ENCODE measurements at places on chromosomes 5 and 9.

- DNase-seq, result no peak
Observed at GRCh38 chr9:89442501-89442978, 55.4 kb downstream of the SEMA4D start.

- no peak for DNase-seq
Observed at GRCh38 chr9:128787659-128788058, 606 bp downstream of the TBC1D13 start.

- no peak for DNase-seq
Observed at GRCh38 chr5:6029811-6030271, 348.5 kb downstream of the MED10 start.

DNA sequence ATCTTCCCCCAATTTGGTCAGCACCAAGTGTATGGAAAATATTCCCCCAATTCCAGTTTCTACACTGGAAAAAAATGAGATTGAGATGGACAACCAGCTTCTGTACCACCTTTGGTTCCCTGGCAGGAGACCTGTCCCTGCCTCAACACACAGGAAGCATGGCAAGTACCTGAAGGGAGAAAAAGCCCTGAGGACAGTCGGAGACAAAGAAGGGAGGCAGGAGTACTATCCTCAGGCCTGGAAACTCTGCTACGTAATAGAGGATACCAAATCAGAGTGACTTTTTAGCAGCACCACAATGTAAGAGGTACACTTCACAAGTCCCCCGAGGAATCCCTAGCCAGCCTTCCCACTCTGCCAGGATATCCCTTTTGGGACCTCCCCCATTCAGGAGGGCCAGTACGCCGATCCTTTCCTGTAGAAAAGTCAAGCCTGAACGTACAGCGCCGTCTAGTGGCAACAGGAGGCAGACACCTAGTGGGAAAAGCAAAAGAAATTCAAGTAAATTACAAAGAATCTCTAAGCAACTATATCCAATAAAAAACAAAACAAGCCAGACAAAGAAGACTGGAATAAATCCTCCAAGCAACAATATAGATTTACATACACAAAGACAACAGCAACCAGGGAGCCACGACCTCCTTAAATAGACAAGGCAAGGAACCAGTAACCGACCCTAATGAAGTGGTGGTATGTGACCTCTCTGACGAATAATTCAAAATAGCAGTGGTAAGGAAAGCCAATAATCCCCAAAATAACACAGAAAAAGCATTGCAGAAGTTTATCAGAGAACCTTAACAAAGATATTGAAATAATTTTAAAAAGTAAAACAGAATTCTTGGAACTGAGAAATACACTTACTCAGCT is 63.3 kb upstream of the SLCO6A1 start:
- DNase-seq, result no peak

DNA sequence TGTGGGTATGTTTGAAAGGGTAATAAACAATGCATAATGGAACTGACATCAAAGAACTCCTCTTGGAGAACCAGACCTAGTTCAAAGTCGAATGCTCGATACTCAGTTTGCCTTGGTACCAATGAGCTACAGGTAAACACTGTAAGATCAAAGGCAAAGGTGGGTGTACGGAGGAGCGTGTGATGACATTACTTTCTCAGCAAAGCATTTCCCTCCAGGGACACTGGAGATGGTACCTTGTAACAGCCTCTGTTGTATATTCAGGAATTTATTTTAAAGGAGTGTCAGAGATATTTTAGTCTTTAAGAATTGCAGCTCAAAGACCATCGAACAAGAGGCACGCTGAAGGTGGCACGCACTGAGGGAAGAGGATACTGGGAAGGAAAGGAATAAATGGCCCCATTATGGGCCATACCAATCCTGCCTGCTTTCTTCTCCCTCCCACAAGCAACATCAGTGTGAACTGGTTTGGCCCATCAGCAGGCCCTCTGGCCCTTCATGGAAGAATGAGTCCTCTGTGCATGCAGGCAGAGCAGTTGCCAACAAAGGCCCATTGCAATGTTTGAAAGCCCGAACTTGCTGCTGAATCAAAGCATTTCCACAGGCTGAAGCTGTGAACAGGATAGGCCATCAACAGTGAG is 410.2 kb downstream of the ACTL7B start:
- DNase-seq, result no peak

DNA sequence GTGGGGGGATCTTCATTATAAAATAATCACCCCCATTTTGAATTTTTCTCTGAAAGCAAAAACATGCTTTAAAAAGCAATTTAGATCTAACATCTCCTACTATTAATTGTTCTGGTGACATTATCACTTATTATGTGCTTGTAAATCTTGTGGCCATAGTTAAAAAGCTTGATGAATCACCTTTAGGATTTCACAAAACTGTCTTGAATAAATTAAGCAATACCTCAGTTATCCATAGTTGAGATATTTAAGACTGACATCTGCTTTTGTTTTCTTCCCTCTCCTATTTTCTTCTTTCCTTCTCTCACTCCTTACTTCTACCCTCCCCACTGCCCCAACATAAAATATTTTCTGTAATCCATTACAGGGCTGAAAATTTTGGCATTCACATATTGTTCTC is 84.8 kb downstream of the SLC1A3 start:
- DNase-seq, result no peak

- DNase-seq, result no peak
Observed at GRCh38 chr9:123368023-123368422, 12.0 kb downstream of the CRB2 start.

- DNase-seq, result no peak
Observed at GRCh38 chr9:18906656-18907395, 126.2 kb downstream of the SAXO1 start.
